ENCODE measurements at places on chromosomes 5 and 9. TPM values are rescaled to one million over a fixed set of nuclear protein-coding genes. Genes with fewer than 3 reads are reported as not detected.

Gene MOB3B
- 6.9 TPM for total RNA-seq

Gene LURAP1L
- 13.9 TPM for total RNA-seq

Gene KIAA0825
- 0.30 TPM for total RNA-seq

Gene ADRA1B
- total RNA-seq: 8.1 TPM

Gene DPM2
- total RNA-seq: 50.0 TPM

Gene SHISAL2B
- not detected for total RNA-seq

Gene SLC23A1
- total RNA-seq: 1.5 TPM

Gene C9orf43
- total RNA-seq: 0.62 TPM

Gene SAXO1
- total RNA-seq: not detected

Gene NXNL2
- total RNA-seq: 0.67 TPM

Gene TJP2
- 4.8 TPM for total RNA-seq

Gene FBXW11
- 35.7 TPM for total RNA-seq

Gene CCDC180
- 0.25 TPM for total RNA-seq

Gene CDH9
- not detected for total RNA-seq

Gene IRX4
- total RNA-seq: 0.23 TPM

Gene RABL6
- total RNA-seq: 82.0 TPM

Gene PDE6A
- total RNA-seq: 0.15 TPM

Gene LAMC3
- total RNA-seq: 1.1 TPM

Gene TIGD6
- total RNA-seq: 5.2 TPM

Gene PCDHGA11
- not detected for total RNA-seq

Gene CDC23
- 30.8 TPM for total RNA-seq

Gene SOX30
- total RNA-seq: 0.05 TPM

Gene POU5F2
- not detected for total RNA-seq

Gene TPPP
- 5.3 TPM for total RNA-seq

Gene ABL1
- 58.9 TPM for total RNA-seq

Gene DND1
- 1.4 TPM for total RNA-seq

Gene SLIT3
- total RNA-seq: 21.9 TPM

Gene ERGIC1
- total RNA-seq: 317 TPM

Gene SIT1
- total RNA-seq: not detected

Gene MACIR
- total RNA-seq: 22.2 TPM

Gene C5orf58
- total RNA-seq: not detected

Gene WNT8A
- total RNA-seq: not detected

Gene PCDHGA7
- 0.84 TPM for total RNA-seq

Gene PCDHGA3
- 0.02 TPM for total RNA-seq

Gene TRPM6
- 1.4 TPM for total RNA-seq

Gene MTAP
- 22.4 TPM for total RNA-seq

Measured in A549 treated with DMSO at 1 μM for 4 hours (cell line).